ENCODE measurements at places on chromosomes 7 and 10. TPM values are rescaled to one million over a fixed set of nuclear protein-coding genes. Genes with fewer than 3 reads are reported as not detected.

Gene MOGAT3
- not detected for total RNA-seq

Gene OR9A2
- under 0.01 TPM for total RNA-seq

Gene COPG2
- 28.0 TPM for total RNA-seq

Gene DPYSL4
- 0.27 TPM for total RNA-seq

Gene OPALIN
- total RNA-seq = under 0.01 TPM

Gene ATOH7
- 0.27 TPM for total RNA-seq

Gene SERPINE1
- total RNA-seq = 14.8 TPM

Gene KLF14
- not detected for total RNA-seq

Gene SEMA3C
- 14.3 TPM for total RNA-seq

Gene CNTNAP2
- total RNA-seq = 0.54 TPM

Gene ASZ1
- not detected for total RNA-seq

Gene SP8
- not detected for total RNA-seq

Gene MBLAC1
- total RNA-seq = 3.5 TPM

Gene GRID2IP
- 3.2 TPM for total RNA-seq

Gene C10orf62
- not detected for total RNA-seq

Gene UPK3B
- total RNA-seq = 1.1 TPM

Gene C10orf67
- not detected for total RNA-seq

Gene NOC3L
- total RNA-seq = 7.5 TPM

Gene TAS2R4
- 0.81 TPM for total RNA-seq

Gene NXPH1
- total RNA-seq = not detected

Gene BEND7
- 5.7 TPM for total RNA-seq

Gene NPY4R
- under 0.01 TPM for total RNA-seq

Gene XRCC2
- total RNA-seq = 2.4 TPM

Gene TUBAL3
- total RNA-seq = 1.3 TPM

Gene OR2A42
- total RNA-seq = under 0.01 TPM

Gene RSPH10B2
- total RNA-seq = under 0.01 TPM

Gene MMRN2
- total RNA-seq = 0.27 TPM

Gene TMEM196
- not detected for total RNA-seq

Gene CYP2C9
- total RNA-seq = not detected

Gene COL13A1
- under 0.01 TPM for total RNA-seq

Gene KCND2
- total RNA-seq = under 0.01 TPM

Gene ZKSCAN5
- 6.5 TPM for total RNA-seq

Gene CHCHD2
- total RNA-seq = 442 TPM

Gene ITGB8
- total RNA-seq = 4.6 TPM

Gene LLCFC1
- total RNA-seq = not detected

Gene SLIT1
- total RNA-seq = under 0.01 TPM

Gene DGKI
- under 0.01 TPM for total RNA-seq

Gene C7orf57
- 0.27 TPM for total RNA-seq

Gene SEMA3D
- total RNA-seq = under 0.01 TPM

Gene CPSF4
- 41.5 TPM for total RNA-seq

Data from hematopoietic multipotent progenitor cell (in vitro differentiated cells).